SK-MEL-5 (cell line): ENCODE measurements at places on chromosomes 12 and 14. TPM values are rescaled to one million over a fixed set of nuclear protein-coding genes. Genes with fewer than 3 reads are reported as not detected.

DNA sequence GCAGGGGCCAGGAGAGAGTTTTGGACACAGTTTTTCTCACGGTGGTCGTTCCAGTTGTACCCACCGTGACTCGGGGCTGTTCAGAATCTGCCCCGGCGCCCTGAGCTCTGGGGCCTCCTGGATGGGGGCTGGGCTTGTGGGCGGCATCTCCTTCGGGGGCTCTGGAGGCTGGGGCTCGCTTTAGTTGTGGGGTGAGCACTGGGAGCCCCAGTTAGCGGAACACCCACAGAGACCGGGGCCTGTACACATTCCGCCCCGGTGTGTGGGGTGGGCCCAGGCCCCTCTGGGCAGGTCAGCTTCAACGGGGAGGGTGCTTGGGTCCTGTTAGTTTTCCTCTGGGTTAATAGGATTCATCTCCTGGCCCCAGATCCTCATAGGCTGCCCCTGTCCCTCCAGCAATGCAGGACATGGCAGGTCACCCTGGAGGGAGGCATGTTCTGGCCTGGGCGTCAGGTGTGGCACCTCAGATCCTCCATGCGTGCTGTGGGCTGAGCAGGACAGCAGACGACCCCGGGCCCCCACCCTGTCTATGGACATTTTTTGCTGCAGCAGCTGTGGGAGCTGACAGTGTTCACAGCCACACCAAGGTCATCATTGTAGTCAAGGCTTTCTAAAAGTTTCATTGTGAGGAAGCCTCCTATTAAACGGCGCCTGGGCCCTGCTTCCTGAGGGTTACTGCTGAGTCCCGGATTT, 393.2 kb downstream of the TMEM121 start:
- no peak for DNase-seq

- no peak for DNase-seq
These were observed 690.7 kb upstream of the TBX3 start for GRCh38 chr12:115374480-115375185.

DNA sequence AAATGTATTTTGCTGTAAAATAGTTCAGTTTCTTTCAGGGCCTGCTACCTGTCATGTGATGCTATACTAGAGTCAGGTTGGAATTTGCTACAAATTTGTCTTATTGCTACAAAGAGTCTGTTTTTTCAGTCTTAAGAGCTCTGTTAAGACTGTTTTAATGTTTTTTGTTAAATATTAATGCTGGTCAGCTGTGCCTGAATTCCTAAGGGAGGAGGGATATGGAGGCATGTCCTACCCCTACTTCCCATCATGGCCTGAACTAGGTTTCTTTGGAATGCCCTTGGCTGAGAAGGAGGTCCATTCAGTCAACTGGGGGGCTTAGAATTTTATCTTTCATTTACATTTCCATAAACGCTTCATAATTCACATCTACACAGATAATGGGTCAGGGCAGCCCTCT, 30.0 kb downstream of the IQSEC3 start:
- no peak for DNase-seq

- no peak for DNase-seq
These were observed 32.1 kb downstream of the TECPR2 start for GRCh38 chr14:102394717-102395375.

Gene DCN
- 30.7 and 40.0 TPM in 2 replicates for total RNA-seq

- DNase-seq = no peak
These were observed 301.7 kb downstream of the GALC start for GRCh38 chr14:87691042-87691881.

- DNase-seq = no peak
These were observed 2.7 kb upstream of the CLEC6A start for GRCh38 chr12:8453021-8453513.

GRCh38 chr14:38203929-38204718, 3.6 kb upstream of the SSTR1 start:
- DNase-seq = no peak

DNA sequence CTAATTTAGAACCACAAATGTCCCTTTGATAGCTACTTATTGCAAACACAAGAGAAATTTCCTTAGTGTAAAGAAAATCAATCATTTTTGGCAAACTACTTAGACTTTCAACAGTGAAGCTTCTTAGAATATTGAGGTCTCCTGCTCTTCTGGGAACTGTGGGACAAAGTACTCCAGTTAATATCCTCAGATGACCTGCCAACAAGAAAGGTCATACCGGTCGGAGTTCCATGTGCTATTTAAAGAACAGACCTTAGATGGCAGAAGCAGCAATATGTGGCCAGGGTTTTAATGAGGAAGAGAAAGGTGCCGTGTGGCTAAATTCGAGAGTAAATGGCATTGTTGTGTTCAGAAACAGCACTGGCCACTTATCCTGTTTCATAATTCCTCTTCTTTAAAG, 114.7 kb upstream of the AMIGO2 start:
- no peak for DNase-seq

GRCh38 chr14:105052110-105052458, 13.1 kb downstream of the GPR132 start:
- no peak for DNase-seq

Gene TTC8
- 32.2 and 45.8 TPM in 2 replicates for total RNA-seq

- DNase-seq = no peak
These were observed 43.0 kb downstream of the DDHD1 start for GRCh38 chr14:53110096-53110495.

DNA sequence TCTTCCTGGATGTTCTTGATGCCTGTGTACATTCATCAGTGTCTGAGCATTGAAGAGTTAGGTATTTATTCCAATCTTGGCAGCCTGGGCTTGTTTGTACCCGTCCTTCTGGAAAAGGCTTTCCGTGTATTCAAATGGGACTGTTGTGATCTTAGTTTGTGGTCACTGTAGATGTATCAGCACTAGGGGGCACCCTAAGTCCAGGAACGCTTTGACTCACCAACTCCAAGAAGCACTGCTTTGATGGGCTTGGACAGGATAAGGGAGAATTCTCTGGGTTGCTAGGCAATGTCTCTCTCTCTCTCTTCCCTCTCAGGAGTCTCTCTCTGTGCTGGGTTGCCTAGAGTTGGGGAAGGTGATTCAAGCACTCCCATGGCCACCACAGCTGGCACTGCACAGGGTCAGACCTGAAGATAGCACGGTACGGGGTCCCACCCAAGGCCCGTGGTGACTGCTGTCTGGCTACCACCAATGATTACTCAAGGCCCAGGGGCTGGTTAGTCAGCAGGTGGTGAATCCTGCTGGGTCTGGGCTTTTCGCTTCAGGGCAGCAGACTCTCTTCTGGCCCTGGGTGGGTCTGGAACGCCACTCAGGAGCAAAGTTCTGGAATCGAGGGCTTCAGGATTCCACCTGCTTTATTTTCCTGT, 211.1 kb upstream of the RGS6 start:
- peak; percentile 83 for DNase-seq

- DNase-seq = peak; percentile 57
These were observed 54.4 kb downstream of the RASSF9 start for GRCh38 chr12:85781766-85782165.

DNA sequence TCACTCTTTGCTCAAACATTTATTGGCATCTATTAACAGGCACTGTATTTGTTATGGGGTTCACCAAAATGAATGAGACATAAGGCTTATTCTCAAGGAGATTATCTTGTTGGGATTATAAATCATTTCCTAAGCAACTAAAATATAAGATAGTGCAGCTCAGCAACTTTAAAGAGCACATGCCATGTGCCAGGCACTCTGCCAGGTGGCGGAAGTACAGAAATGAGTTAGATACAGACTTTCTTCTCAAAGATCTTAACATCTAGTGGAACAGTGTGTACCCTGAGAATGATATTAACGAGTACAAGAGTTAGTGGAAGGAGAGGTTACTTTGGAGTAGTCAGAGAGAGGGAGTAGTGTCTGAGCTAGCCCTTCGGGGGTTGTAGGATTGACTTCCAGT, 28.4 kb upstream of the TOMM20L start:
- no peak for DNase-seq
